ENCODE measurements at places on chromosomes 4 and X.

- DNase-seq, result no peak
Observed at GRCh38 chr4:41814565-41814964, 66.0 kb upstream of the PHOX2B start.

DNA sequence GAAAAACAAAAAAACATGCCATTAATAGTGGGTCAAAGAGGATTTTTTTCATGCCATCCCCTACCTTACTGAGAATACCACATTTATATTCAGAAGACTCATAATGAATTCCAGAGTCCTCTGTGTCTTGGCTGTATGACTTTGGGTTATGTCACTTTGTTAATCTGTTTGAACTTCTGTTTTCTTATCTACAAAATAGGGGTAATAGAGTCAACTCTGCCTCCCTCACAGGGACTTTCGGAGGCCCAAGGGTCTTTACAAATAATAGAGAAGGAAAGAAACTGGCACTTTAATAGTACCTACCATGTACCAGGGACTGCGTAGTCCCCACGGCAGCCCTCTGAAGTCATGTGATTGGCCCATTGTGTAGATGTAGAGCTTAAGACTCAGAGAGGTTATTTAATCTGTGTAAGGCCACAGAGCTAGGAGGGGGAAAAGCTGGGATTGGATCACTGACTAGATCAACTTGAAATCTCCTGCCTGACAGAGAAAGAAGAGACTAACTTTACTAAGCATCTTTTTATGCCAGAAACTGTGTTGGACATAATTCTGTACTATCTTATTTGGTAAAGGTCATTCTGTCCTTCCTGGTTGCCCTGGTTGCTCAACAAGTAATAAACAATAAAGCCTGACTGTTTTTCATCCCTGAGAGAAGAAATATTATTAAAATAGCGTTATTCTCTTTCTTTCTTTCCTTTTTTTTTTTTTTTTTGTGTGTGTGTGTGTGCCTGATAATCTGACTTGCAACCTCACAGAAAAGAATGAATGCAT is 59.6 kb downstream of the NFKB1 start:
- DNase-seq, result no peak

GRCh38 chr4:2871911-2872310 is 28.3 kb downstream of the ADD1 start:
- DNase-seq, result no peak

DNA sequence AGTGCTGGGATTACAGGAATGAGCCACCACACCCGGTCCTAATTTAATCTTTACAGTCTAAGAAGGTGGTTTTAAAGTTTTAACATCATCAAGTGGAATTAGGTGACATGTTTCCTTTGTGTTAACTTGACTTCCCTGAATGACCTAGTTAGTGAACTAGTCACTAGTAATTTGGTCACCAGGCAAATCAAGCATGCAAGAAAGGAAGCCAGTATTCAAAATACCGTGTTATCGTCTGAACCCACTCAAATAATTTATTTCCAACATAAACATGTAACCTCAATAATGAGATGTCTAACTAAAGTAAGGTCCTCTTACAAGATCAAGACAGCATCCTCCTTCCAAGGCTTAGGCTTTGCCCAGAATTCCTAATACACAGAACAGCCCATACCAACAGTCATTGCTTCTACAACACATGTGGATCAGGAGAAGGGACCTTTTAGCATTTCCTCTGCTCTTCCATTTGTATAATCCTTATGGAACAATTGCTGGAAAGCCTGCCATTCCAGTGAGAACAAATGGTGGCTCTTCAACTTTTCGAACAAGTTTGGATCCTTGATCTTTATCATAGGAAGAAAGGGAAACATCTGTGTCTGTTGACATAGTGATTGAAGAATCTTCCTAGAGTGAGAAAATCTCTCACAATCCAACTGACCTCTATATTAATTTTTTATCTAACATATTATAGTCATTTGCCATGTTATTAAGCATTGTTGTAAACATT is 97.2 kb downstream of the ANXA3 start:
- DNase-seq, result no peak

GRCh38 chr4:108651014-108651791 is 804 bp downstream of the OSTC start:
- DNase-seq, result no peak

DNA sequence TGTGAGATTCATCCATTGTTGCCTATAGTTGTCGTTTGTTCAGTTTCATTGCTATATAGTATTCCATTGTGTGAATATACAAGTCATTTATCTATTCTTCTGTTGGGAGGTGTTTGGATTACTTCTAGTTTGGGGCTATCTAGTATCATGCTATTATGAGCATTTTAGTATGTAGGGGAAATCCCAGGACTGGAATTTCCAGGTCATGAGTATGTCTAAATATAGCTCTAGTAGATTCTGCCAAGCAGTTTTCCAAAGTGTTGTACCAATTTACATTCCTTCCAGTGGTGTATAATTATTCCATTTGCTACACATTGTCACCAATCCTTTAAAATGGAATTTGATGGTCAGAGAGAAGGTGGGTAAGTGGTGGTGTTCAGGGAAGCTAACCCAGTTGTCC is 30.1 kb downstream of the EGFL6 start:
- DNase-seq, result no peak

GRCh38 chrX:19670854-19671620 is 155.7 kb upstream of the MAP3K15 start:
- DNase-seq, result no peak

GRCh38 chr4:159498446-159499115 is 395.7 kb downstream of the RAPGEF2 start:
- DNase-seq, result no peak

DNA sequence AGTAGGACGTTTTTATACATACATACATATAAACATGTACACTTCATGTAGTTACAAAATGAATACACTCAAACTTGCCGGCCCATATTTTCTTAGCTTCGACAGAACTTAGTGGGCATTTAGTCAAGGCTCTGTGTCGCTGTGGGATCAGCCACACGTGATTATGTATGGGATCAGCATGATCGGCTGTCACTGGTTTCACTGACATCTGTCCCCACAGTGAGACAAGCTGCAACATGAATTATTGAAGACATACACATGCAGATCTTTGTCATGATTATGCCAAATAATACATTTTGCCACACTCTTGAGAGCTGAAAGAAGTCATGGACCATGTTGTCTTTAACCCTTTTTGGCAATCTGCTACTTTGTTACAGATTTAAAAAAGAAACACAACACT is 38.2 kb upstream of the NAA11 start:
- DNase-seq, result no peak

- DNase-seq, result no peak
Observed at GRCh38 chrX:40298069-40298468, 200.3 kb upstream of the BCOR start.

- DNase-seq, result no peak
Observed at GRCh38 chr4:63325140-63325539, 1084.1 kb downstream of the TECRL start.

DNA sequence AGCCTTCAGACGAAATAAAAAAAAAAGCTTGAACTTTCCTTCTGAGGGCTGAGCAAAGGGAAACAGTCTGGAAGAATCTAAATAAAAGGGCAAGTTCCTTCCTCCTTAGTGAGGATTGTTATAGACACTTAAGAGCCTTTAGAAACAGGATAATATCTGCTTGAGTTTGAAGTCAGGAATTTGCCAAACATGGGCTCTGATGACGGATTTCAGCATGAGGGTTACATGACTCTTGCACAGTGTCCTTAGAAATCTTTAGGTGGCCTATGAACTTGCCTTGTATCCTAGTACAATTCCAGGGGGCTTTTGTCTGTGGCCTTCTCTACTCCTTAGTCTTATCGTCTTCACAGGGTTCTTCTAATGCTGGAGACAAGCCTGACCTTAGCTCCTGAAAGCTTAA is 94.1 kb downstream of the RLIM start:
- no peak for DNase-seq

GRCh38 chr4:42487230-42487629 is 89.9 kb downstream of the SHISA3 start:
- no peak for DNase-seq

- DNase-seq, result no peak
Observed at GRCh38 chr4:56240554-56241174, 146.6 kb downstream of the AASDH start.

- no peak for DNase-seq
Observed at GRCh38 chr4:99378876-99379275, 26.3 kb upstream of the ADH1C start.

GRCh38 chrX:110153896-110154295 is 151.0 kb downstream of the TMEM164 start:
- no peak for DNase-seq

DNA sequence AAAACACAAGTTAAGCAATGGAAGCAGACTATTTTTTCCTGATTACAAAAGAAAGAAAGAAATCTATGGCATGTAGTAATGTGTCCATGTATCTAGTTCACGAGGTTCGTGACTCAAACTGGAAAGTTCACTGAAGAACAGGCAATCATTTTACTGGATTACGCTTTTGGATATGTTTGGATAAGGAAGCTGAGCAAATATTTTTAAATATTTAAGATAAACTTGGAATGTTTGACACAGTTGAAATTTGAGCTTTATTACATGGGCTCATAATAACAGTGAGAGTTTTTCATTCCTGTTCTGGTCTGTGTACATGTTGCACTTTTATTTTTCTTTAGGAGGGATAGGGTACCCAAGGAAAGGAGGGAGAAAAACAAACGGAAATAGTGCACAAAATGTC is 244.2 kb upstream of the GK2 start:
- no peak for DNase-seq

- DNase-seq, result no peak
Observed at GRCh38 chr4:173346074-173346473, 11.9 kb upstream of the HMGB2 start.

DNA sequence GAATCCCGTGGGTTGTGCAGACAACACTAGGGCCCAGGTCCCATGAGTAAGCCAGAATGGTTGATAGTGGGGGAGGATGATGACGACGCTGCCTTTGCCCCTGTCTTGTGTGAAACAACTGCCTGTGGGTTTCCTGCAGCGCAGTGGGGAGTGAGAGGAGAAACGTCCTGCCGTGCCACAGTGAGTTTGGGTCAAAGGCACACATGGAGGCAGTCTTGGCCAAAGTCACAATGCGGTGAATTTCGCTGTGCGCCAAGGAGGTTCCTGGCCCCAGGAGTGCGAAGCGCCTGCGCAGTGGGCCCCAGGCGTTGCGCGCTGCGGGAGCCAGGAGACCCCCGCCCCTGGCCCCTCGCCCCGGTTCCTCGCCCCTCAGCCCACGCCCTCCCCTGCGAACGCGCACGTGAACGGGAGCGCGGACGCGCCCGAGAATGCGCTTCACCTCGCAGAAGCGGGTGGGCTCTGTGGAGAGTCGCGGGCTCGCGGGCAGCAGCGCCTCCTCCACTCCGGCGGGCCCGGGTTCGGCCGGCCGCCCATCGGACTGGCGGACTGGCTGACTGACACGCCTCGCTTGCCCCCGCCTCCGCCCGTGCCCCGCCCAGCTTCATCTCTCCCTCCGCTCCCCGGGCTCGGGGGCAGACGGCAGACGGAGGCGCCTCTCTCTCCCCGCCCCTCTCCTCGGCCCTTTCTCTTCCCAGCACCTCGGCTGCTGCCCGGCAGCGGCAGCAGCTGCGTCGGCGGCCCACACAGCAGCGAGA is at the start of gene NUDT10:
TSS of gene NUDT10 (plus strand) at position 635 of the 755 bp plus-strand sequence. CDS start 144 bp downstream, outside the sequence.
- no peak for DNase-seq

- no peak for DNase-seq
Observed at GRCh38 chr4:183118585-183118984, 19.5 kb downstream of the WWC2 start.

DNA sequence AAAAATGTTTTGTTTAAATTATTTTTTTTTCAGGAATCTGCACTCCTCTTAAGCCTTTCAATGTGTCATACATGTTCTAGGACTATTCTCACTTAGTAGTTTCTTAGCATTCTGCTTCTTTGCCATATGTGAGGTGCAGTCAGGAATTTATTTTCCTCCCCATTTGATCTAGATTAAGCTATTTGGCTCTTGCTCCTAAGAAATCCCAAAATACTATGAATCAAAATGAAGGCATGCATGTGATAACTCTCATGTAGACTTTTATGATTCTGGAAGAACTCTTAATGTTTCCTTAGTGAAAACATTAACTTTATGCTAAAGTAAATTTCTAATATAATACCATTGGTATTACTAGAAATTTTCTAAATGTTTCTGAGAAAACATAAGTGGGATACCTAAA is 664.5 kb downstream of the RAPGEF2 start:
- DNase-seq, result no peak

- peak; percentile 84 for DNase-seq
Observed at GRCh38 chr4:8409264-8410065, 31.1 kb downstream of the ACOX3 start.

DNA sequence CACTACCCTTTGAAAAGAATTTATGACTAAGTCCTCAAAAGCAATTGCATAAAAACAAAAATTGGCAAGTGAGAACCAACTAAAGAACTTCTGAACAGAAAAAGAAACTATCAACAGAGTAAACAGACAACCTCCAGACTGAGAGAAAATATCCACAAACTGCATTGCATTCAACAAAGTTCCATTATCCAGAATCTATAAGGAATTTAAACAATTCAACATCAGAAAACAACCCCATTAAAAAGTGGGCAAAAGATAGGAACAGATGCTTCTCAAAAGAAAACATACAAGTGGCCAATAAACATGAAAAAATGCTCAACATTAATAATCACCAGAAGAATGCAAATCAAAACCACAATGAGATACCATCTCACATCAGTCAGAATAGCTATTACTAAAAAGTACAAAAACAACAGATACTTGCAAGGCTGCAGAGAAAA is 130.2 kb downstream of the GASK1B start:
- no peak for DNase-seq

DNA sequence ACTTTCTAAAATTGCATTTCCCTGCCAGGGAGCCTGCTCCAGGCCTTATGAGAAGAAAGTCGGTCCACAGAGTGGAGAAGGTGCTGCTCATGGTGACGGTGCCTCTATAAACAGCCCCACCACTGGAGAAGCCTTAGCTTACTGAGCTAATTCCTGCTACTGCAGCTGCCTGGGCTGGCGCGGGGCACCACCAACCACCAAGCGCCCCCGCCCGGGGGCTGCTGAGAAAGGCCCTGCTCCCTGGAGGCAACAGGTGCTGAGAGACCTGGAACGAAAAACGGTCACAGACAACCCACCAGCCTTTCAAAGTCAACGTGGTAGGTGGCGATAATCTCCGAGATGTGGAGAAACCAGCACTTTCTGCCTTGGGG is 2.9 kb downstream of the HCFC1 start:
- peak; percentile 36 for DNase-seq

GRCh38 chrX:139691843-139692505 is 16.0 kb downstream of the MCF2 start:
- DNase-seq, result no peak

- DNase-seq, result no peak
Observed at GRCh38 chr4:44756559-44756958, 30.2 kb upstream of the GNPDA2 start.
